Activated CD4-positive, alpha-beta T cell treated with anti-CD3 and anti-CD28 coated beads for 36 hours (primary cell): ENCODE measurements at places on chromosomes 6 and 20. TPM values are rescaled to one million over a fixed set of nuclear protein-coding genes. Genes with fewer than 3 reads are reported as not detected.

PHACTR1 gene
- total RNA-seq = not detected

GPSM3 gene
- 94.8 TPM for total RNA-seq

ADNP gene
- 61.0 TPM for total RNA-seq

- DNase-seq = peak; percentile 61
These were observed 97.5 kb downstream of the CDH26 start for GRCh38 chr20:60055740-60056139.

- no peak for DNase-seq
These were observed 6.7 kb upstream of the NTSR1 start for GRCh38 chr20:62702013-62702300.

GRCh38 chr6:159919011-159919511 is 28.3 kb downstream of the MAS1 start:
- DNase-seq = no peak

- no peak for DNase-seq
These were observed 74.4 kb upstream of the TBC1D7 start for GRCh38 chr6:13402711-13403110.

DNA sequence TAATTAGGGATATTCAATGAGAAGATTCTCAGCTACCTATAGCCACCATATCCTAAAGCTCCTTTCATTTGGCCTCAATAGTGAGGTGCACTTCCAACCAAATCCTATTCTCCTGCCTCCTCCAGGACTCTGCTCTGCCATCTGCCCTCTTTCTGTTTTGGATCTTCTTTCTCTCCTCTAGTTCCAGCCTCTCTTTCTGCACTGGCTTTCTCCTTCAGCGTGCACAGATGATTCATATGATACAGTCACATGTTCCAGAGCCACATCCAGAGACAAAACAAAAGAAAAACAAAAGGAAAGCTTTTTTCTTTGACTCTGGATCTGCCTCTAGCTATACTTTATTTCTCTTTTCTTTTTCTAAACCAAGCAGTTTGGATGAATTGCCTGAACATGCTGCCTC is 531.9 kb upstream of the MAN1A1 start:
- DNase-seq = no peak

- DNase-seq = no peak
These were observed 35.7 kb upstream of the POPDC3 start for GRCh38 chr6:105215506-105215905.

- peak; percentile 87 for DNase-seq
These were observed 68.4 kb downstream of the RSPO3 start for GRCh38 chr6:127186889-127187288.

DNA sequence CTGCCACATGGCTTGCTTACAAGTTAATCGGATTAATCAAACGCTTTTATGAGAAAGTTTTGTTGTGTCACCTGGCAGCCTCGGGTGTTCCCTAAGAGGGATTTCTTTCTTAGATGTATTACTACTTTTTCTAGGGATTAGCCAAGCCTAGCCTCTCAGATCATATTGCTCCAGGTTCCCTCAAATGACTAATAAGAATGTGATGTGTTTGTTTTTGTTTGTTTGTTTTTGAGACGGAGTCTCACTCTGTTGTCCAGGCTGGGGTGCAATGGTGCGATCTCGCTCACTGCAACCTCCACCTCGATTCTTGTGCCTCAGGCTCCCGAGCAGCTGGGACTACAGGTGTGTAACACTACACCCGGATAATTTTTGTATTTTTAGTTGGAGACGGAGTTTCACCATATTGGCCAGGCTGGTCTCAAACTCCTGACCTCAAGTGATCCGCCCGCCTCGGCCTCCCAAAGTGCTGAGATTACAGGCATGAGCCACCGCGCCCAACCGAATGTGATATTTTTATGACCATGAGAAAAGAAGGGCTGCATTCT is 977 bp downstream of the HMGN4 start:
- no peak for DNase-seq

- peak; percentile 71 for DNase-seq
These were observed 202.8 kb downstream of the DLL1 start for GRCh38 chr6:170087941-170088581.

DNA sequence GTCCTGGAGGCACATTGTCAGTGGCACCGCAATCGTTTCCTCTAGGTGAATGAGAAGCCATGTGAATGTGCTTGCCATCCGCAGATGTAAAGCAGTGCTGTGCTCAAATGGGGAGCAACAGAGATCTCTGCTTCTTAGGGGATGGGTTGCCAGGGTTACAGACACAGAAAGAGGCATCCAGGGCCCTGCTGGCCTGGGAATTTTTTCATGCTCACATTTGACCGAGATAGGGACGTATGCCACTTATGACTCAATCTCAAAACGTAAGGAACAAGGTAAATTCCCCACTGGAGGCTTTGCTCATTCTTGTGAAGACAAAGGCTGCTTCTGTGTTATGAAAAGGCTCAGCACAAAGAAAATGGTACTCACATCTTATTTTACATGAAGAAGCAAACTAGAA is 11.0 kb downstream of the C6orf118 start:
- no peak for DNase-seq

DNA sequence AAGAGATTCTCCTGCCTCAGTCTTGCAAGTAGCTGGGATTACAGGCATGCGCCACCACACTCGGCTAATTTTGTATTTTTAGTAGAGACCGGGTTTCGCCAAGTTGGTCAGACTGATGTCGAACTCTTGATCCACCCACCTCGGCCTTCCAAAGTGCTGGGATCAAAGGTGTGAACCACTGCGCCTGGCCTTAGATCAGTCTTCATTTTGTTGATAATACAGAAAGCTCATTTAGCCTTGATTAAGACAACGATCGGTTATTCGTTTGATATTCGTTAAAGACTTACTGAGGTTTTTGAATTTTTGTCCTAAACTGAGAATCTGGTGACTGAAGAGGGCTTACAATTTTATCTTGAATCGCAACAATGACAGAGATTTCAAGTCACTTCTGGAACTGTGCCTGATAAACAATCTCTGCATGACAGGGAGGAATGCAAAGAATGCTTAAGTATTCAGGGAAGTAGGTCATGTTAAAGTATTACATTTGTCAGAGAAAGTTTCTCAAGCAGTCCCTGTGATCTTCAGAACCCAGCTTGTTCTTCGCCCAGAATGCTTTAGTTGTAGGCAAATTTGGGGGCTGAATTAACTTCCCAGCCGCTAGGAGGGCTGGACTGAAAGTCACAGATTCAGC is 14.8 kb downstream of the AKAP12 start:
- no peak for DNase-seq

DNA sequence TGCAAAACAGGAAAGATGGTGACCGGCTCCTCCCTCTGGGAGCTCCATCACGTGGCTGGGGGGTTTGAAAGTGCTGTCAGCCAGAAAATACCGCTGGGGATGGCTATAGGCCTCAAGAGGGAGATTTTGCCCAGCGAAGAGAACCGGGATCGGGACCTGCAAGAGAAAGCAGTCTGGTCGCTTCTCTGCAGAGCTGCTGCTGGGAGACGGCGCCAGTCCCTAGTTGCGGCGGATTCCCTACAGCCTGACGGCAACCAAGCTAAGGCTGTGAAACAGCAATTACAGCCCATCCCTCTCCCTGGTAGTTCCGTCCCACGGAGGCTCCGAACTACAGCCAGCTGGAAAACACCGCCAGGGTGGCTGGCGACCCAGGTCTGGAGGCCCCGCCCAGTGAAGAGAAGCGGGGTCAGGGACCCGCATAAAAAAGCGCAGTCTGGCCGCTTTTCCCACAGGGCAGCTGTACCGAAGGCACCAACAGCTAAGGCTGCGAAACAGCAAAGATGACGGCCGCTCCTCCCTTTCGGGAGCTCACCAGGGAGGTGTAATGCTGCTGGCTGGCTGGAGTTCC is 238.1 kb upstream of the IRAK1BP1 start:
- no peak for DNase-seq

- DNase-seq = no peak
These were observed 38.2 kb downstream of the PMEPA1 start for GRCh38 chr20:57671662-57672061.

DNA sequence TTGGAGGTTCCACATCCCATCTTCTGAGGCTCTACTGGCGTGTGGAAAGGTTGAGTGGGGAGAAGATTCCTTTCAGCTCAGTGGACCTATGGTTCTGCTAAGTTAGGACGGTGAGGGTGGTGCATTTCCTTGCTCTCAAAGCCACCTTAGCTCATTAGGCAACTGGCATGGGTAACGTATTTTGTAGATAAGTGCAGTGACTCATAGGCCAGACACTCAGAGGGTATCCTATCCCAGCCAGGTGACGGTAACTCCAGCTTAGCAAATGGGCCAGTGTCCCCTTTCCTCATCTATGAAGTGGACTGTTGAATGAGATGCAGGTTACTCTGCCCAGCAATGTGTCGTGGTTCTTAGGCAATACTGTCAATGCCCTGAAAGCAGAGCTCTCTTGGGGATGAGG is 3.7 kb downstream of the RPS6KA2 start:
- no peak for DNase-seq

DNA sequence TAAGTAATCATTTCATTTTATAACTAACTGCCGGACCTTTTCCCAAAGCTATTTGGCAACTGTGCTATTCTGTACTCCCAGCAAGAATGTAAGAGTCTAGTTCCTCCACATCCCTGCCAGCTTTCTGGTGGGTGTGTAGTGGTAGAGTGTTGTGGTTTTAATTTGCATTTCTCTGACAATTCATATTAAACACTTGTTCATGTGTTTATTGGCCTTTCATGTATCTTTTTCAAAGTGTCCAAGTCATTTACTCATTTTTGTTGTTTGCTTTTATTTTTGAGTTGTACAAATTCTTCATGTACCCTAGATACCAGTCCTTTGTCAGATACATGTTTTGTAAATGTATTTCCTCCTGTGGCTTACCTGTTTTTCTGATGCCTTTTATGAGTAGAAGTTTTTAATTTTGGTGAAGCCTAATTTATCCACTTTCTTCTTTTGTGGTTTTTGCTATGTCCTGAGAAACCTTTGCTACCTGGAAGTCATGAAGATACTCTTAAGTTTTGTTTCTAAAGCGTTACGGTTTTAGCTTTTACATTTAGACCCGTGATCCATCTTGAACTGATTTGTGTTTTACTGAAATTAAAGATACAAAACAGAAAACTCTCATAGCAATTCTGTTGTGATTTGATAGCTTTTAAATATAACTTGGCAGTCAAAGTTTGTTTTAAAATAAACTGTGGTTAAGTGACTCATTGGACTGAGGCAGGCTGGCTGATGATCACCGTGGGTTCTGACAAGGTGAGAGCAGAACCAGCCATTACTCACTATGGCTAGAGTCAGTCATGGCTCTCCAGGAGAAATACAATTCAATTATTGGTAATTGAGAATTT is 8.0 kb downstream of the MYLIP start:
- peak; percentile 75 for DNase-seq

DNA sequence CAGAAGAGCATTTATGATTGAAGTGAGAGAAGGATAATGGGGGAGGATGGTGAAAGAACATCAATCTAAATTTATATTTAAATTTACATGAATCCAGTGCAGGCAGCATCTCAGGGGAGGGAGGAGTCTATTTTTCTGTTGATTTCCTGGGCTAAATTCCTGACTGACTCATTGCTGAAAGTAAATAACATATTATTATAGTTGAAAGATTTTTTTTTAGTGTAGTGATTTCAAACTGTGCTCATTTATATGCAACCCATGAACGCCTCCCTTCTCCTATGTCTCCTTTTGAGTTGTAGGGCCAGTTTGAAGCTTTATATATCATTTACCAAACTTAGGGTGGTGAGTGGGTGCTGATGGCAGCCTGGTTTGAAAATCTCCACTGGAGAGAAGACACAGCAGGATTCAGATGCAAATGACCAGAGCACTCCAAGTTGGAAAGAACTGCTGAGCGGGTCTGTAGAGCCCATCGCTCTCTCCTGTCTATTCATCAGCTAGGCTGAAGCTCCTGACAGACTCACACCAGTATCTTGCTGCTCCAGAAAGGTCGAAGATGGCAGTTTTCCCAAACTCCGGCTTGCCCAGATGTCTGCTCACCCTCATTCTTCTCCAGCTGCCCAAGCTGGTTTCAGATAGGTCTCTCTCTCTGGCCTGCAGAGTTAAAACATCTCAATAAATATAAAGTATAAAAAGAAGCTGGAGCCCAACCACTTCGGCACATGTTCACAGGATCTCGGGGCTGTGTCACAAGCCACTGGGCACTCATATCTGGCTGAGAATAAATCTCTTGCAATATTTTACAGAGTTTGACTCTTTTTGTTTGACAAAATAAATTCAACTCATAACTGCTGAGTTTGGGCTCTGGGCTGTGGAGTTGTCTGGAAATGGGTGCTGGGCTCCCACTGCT is 18.3 kb downstream of the BTN2A1 start:
- DNase-seq = no peak
